Camera-type eye (tissue), 1 donor: ENCODE measurements at places on chromosomes 1 and 21. TPM values are rescaled to one million over a fixed set of nuclear protein-coding genes. Genes with fewer than 3 reads are reported as not detected.

Gene B3GALT2
- total RNA-seq = 25.5 TPM

Gene RNU1-2
- total RNA-seq = under 0.01 TPM

Gene PLOD1
- 129 TPM for total RNA-seq

Gene LRP8
- 52.0 TPM for total RNA-seq

Gene RIIAD1
- not detected for total RNA-seq

Gene NFASC
- total RNA-seq = 30.6 TPM

Gene KRTAP8-1
- not detected for total RNA-seq

Gene MYOG
- total RNA-seq = 19.8 TPM
